Foreskin keratinocyte (primary cell): ENCODE measurements at places on chromosomes 1 and 21.

- no peak for DNase-seq
These were observed 8.8 kb downstream of the UBL4B start for GRCh38 chr1:110120960-110121561.

DNA sequence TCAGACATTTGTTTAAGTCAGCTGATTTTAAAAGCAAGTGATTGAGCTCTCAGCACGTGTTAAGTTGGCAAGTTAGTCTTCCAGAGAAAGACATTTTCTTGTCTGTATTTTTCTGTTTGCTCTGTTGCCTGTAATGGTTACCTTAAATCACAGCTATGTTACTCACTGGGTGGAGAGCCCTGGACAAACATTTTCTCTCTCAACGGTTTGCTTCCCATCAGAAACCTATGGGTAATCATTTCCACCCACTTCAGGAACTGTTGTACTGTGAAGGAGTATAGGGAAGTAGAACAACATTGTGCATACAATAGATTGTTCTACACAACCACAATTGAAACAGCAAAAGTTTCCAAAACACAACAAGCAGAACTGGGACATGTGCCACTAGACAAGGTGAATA, 113.9 kb upstream of the DPT start:
- DNase-seq = no peak

GRCh38 chr1:199490769-199491527, 536.6 kb upstream of the NR5A2 start:
- DNase-seq = peak; percentile 61

DNA sequence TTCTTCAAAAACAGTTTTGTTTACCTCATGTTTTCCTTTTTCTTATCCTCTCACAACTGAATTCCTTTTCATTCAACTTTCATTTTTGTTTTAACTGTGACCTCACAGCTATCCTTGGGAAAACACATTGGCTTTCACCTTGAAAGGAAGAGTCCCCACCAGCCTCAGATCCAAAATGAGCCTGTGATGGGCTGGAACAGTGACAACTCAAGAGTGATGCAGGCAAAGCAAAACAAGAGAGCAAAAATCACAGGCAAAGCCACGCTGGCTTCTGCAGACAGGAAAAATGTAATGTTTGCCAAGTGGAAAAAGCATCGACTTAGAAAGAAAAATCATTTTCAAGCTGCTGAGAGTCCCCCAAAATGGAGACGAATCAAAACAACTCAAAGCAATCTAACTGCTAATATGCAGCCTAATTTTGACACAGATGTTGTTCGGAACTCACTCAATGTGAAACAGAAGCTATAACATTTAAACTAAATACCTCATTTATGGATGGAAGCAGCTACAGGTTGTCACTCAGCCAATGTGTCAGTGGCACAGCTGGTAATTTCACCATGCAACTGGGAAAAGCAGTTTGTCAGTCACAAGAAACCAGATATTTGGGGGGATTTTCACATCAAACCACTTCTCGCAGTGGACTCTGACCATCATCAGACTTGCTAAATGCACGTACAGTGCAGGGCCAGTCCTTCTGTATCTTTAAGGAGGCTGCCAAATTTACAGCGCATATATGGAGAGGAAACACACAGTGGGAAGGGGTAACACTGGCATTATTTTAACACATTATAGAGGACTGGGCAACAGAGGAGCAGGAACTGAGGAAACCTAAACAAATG, 50.7 kb downstream of the ALG14 start:
- no peak for DNase-seq

GRCh38 chr1:3746389-3746829, 5.8 kb upstream of the CCDC27 start:
- no peak for DNase-seq

- DNase-seq = peak; percentile 96
These were observed 88.9 kb upstream of the HAO2 start for GRCh38 chr1:119279456-119280381.

- DNase-seq = peak; percentile 42
These were observed 22.8 kb upstream of the ELOA start for GRCh38 chr1:23720256-23720995.

GRCh38 chr21:15282665-15283064, 217.9 kb upstream of the NRIP1 start:
- no peak for DNase-seq

DNA sequence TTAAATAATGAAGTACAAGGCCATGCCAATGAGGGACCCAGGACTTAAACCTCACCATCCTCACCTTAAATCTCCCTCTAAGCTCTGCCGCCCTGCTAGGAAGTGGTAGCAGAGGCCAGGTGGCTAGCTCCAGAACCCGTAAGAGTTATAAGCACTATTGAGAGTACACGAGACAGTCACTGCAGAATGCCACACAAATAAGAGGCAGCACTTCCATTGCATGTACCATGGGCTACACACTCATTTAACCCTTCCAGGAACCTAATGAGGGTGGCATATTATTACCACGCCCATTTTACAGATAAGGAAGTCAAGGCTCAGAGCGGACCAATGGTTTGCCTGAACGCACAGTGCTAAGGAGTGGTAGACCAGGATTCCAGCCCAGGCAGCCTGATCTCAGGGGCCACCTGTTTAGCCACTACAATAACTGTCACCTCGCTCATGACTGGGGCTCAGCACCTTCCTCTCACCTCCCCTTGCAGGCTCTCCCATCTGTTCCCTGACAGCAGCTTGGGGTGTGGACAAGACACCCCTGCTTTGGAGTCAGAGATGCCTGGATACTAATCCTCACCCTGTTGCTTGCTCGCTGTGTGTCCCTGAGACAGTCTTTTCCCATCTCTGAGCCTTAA, 54.8 kb upstream of the ID3 start:
- no peak for DNase-seq

GRCh38 chr21:33185852-33186251, 43.9 kb upstream of the IFNAR2 start:
- DNase-seq = no peak

- DNase-seq = no peak
These were observed 22.3 kb upstream of the HSPA13 start for GRCh38 chr21:14405225-14405624.
